ENCODE measurements at places on chromosomes 13 and 19.

DNA sequence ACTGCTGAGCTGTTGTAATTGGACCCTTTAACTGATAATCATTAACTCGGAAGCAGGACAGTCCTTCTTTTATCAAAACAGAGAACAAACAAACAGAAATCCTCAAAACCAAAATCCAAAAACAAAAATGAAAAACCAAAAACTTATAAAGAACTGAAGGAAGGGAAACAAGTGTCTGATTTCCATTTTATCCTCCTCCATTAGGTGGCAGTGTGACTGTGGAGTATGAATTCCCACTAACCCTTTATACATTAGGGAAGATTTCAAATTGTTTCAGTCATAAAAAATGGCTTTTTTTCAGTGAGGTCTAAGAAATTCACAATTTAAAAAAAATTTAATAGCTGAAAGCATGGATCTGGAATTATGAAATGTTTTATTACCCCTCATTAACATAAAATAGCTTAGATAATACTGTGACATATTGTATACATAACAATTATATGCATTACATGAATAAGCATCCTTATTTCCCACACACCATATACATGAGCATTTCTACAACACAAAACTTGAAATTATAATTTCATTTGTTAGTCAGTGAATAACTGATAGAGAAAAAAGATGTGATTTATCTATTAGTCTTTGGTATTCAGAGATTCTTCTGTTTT, 1074.3 kb upstream of the PCDH9 start:
- no peak for DNase-seq

- no peak for DNase-seq
These were observed 1146.2 kb upstream of the SPRY2 start for GRCh38 chr13:81487151-81487550.

- no peak for DNase-seq
These were observed 27.6 kb downstream of the MYO9B start for GRCh38 chr19:17103177-17103576.

GRCh38 chr19:52444506-52444905, 8.8 kb upstream of the ZNF578 start:
- no peak for DNase-seq

- DNase-seq = no peak
These were observed 143.8 kb upstream of the ZNF507 start for GRCh38 chr19:32201636-32202051.

DNA sequence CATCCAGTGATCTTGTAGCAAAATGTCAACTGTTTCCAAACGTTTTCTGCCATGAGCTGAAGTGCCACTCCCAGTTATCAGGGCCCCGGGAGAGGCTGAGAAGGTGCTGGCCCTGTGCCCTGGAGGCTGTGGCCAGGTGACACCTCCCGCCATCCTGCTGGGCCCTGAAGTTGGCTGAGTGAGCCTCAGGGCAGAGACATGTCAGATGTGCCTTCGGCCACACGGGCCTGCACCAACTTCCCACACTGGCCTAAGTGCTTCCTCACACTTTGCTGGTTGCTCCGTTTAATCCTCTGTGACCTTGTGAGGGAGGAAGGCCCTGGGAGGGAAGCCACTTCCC, 4.8 kb downstream of the ADPRHL1 start:
- DNase-seq = no peak

GRCh38 chr19:32642771-32643170, 32.2 kb downstream of the ANKRD27 start:
- DNase-seq = no peak

GRCh38 chr13:22748866-22749577, 431.8 kb upstream of the SGCG start:
- DNase-seq = no peak

DNA sequence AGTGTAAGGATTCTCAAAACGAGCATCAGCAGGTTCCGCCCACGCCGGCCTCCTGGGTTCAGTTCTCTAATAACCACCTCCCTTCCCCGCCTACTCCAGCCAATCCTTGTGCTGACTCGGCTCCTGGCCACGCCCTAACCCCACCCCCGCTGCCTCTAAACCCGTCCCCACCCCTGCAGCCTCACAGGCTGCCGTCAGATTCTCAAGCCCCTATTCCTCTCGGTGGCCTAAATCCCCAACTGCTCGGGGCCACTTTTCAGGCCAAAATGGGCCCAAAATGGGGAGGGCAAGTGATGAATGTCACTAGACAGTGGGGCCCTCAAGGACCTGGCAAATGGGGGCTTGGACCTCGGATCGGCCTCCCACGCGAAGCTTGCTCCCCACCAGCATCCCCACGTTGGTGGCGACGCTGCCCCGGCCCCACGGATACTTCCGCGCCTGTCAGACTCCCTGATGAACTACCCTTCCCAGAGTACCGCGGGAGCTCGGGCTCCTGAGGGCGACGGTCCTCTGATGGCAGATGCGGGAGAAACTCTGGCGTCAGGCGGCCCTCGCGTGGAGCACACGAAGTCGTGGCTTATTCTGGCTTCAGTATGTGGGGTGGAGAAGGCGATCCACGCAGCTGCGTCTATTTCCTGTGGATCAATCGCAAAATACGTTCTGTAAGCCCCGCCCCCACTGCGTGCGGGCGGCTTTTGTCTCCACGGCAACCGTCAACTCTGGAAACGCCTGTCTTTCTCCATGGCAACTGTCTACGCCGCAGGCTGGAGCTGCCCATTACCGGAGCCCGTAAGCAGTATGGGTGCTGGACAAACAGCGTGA, 24.8 kb downstream of the ZNF473 start:
- DNase-seq = peak; percentile 82

DNA sequence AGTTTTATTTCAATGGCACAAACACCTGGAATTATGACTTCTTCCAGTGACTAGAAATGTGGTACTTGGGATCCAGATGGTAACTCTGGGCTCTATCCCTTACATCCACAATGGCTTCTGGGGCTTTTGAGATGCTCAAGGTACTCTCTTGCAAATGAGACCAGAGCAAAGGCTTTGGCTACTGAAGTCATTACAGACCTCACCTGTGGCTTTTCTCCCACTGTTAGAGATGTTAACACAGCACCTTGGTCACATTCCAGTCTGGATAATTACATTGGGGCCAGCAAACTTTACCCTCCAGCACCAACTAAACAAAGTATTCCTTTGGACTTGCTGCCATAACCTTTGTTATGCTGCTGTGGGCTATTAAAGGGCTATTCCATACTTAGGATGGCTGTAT, 6.1 kb downstream of the ENOX1 start:
- DNase-seq = no peak

DNA sequence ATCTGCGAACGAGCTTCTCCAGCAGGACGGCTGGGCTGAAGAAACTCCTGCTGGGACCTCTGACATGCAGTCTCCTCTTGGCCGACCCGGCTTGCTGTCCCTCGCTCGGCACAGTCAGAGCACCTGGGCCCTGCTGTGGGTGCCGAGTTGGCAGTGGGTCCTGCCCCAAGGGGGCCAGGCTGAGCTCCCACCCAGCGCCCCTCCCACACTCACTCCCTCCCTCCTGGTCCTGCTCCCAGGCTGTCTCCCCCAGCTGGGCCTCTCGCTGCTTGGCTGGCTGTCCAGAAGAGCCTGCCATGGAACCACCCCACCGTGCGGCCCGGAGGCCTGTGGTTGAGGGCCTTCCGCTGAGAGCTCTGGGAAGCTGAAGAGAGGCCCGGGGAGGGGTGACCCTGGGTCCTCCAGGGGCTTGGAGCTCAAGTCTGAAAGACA, 6.0 kb downstream of the AKT2 start:
- no peak for DNase-seq

DNA sequence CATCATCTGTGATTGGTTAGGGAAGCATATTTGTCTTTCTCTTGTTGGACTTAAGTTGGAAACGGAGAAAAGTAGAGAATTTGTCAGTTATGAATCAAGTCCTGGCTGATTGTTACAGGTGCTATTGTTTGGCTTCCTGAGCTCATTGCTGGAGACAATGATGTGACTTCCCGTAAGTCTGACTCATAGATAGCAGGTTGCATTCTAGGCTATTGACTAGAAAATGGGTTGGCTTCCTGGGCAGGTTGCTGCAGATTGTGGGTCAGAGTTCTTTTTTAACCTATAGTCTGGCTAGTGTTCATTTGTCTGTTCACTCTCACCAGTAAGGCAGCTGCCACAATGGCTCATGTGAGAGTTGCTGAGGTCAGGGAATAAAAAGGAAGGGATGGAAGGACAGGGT, 101.5 kb downstream of the CCNA1 start:
- no peak for DNase-seq

DNA sequence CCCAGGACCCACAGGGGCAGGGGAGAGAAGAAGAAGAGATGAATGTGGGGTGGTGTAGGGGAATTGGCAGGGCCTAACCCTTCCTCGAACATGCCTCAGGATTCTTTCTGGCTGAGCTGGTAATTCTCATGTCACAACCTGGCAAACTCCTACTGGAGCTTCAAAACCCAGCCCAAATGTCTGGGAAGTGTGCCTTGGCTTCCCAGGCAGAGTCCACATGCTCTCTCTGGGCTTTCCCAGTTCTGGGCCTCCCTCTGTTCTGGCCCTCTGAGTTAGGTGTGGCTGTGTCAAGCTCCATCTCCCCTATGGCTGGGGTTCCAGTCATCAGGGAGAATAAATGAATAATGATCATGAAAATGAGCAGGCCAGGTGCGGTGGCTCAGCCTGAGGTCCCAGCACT, 11.2 kb upstream of the TMEM161A start:
- no peak for DNase-seq

DNA sequence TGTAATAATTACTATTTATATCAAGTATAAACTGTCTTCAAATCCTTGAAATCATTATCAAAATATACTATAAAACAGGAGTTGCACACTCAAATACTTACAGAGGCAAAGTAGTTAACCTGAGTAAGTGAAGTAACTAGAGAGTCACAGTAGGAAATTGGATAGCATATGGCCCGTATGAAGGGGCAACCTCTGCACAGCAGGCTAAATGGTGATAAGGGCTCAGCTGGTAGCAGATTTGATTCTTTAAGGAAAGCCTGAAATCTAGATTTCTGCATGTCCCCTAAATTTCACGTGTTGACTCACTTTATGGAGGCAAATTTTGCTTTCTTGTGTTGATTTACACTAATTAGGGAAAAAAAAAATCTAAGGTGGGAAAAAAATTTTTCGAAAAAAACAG, 46.4 kb downstream of the STOML3 start:
- DNase-seq = no peak

GRCh38 chr13:44903574-44903985, 85.7 kb downstream of the NUFIP1 start:
- peak; percentile 75 for DNase-seq

GRCh38 chr13:63305641-63306133, 1890.0 kb upstream of the PCDH20 start:
- no peak for DNase-seq

- DNase-seq = no peak
These were observed 16.0 kb downstream of the ILF3 start for GRCh38 chr19:10670182-10670581.

DNA sequence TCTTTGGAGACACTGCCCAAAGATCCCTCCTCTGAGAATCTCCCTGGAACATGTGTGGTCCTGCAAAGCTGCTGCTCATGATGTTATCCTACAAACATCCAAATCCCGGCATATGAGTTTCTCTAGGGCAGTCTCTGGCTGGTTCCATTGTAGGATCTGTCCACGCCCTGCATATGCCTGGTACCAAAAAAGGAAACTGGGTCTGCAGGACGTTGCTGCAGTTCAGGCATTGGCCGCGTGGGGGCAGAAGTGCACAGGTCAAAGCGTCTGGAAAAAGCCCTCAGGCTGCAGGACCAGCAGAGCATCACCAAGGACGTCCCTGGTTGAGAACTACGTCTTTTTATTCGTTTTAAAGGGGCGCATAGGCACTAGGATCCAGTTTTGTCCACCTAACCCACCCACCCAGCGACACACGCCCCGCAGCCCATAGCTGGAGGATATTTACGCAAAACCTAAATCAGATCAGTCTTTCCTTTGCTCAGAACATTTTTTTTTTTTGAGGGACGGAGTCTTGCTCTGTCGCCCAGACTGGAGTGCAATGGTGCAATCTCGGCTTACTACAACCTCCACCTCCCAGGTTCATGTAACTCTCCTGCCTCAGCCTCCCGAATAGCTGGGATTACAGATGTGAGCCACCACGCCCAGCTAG, 12.9 kb upstream of the ZNF564 start:
- DNase-seq = peak; percentile 98

DNA sequence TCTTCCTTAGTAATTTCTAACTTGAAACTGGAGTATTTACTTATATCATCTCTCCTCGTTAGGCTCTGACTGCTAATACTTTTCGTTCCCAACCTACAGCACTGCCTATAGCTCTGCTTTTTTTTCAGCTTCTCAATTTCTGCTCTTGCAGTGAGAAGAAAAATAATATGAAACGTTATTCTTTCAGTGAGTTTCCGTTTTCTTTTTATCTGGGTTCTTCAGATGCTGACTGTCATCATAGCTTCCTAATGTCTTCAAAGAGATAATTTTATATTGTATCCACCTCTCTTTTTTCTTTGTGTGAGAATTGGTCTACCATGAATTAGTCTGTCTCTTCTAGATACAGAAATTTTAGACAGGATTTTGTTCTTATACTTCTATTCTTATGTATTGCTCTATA, 454.9 kb downstream of the LMO7 start:
- DNase-seq = no peak

- DNase-seq = no peak
These were observed 935 bp downstream of the CRB3 start for GRCh38 chr19:6465006-6465405.

GRCh38 chr13:22883262-22883840, 297.4 kb upstream of the SGCG start:
- DNase-seq = no peak

- no peak for DNase-seq
These were observed 55.7 kb upstream of the C1QTNF9 start for GRCh38 chr13:24253520-24254145.

- peak; percentile 95 for DNase-seq
These were observed at the start of gene MAST3 for GRCh38 chr19:18097217-18097992. MAST3 (plus strand) TSS chr19:18097778; CDS start chr19:18097793, 15 bp downstream.

DNA sequence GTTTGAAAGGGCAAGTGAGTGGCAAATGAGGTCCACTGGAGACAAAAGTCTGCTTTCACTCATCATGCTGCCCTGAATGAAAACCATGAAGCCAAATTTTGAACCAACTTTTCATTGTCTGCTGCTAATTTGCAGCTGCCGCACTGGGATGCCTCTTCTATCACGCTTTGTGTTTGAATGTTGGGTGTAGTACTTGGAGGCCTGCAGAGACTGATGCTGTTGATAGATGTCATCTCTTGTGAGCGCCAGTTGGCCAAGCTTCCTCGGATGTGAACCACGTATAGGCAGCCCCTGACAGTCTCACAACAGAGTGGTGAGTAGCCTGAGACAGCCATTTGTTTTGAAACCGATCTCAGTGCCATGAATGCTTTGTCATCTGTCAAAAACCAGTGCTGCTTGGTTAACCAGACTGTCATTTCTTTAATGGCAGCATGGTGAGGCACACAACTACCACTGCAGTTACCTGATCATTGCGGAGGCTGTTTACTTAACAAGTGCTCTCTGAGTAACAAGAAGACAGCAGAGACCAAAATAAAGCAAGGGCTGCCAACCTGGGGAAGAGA, 31.2 kb upstream of the SLC10A2 start:
- no peak for DNase-seq

- DNase-seq = peak; percentile 85
These were observed 75.3 kb upstream of the SCEL start for GRCh38 chr13:77460195-77460594.

GRCh38 chr19:18117364-18117691, 19.8 kb downstream of the MAST3 start:
- DNase-seq = no peak
